ENCODE measurements at places on chromosomes 11 and 22. TPM values are rescaled to one million over a fixed set of nuclear protein-coding genes. Genes with fewer than 3 reads are reported as not detected.

GRCh38 chr11:128597209-128597608 lies 9.9 kb upstream of the ETS1 start:
- no peak for DNase-seq
- H3K4me1 ChIP-seq = peaks cover 31% of the 10 kb centered on the region
- no peaks in the 10 kb centered on the region for H3K36me3 ChIP-seq
- H3K27me3 ChIP-seq = peaks cover 4% of the 10 kb centered on the region
- H3K4me3 ChIP-seq = no peak overlapping the region

- H3K27ac ChIP-seq = no peak overlapping the region
- H3K4me1 ChIP-seq = peaks cover 12% of the 10 kb centered on the region
- no peak for DNase-seq
- H3K27me3 ChIP-seq = no peaks in the 10 kb centered on the region
- H3K4me3 ChIP-seq = no peak overlapping the region
These were observed 13.7 kb downstream of the PDHX start for GRCh38 chr11:34929794-34930763.

- H3K4me3 ChIP-seq = no peak overlapping the region
- no peak for DNase-seq
- H3K4me1 ChIP-seq = no peaks in the 10 kb centered on the region
These were observed 34.6 kb upstream of the BID start for GRCh38 chr22:17808693-17809403.

DNA sequence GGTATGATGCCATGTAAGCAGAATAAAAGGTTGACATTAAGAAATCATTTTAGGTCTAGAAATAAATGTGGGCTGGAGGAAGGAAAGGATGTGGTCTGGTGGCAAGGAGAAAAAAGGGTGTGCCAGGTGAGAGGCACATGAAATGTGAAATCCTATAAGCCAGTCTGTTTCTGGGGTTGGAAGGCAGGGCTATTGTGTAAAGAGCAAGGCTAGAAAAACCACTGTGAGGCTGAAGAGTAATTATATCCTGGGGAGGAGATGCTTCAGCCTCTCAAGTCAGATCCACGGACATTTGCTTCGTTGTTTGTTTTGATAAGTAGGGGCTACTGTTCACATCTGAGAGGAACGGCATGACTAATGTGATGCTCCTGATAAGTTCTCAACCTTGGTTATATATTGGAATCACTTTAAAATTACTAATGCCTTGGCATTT lies 77.5 kb upstream of the CTSC start:
- DNase-seq = peak; percentile 41
- no peaks in the 10 kb centered on the region for H3K27me3 ChIP-seq
- peak overlapping the region; percentile 49 for H3K4me3 ChIP-seq
- peak overlapping the region; percentile 71 for H3K27ac ChIP-seq
- H3K4me1 ChIP-seq = peaks cover 56% of the 10 kb centered on the region
- H3K36me3 ChIP-seq = peaks cover 3% of the 10 kb centered on the region

GRCh38 chr11:19441752-19442553 lies 201.2 kb upstream of the E2F8 start:
- H3K4me1 ChIP-seq = peaks cover 28% of the 10 kb centered on the region
- no peak overlapping the region for H3K4me3 ChIP-seq
- H3K27ac ChIP-seq = no peak overlapping the region
- no peaks in the 10 kb centered on the region for H3K36me3 ChIP-seq
- peak; percentile 19 for DNase-seq
- peaks cover 41% of the 10 kb centered on the region for H3K27me3 ChIP-seq

GRCh38 chr22:22720724-22721261 lies 76.4 kb downstream of the GGTLC2 start:
- DNase-seq = no peak
- peaks cover 44% of the 10 kb centered on the region for H3K4me1 ChIP-seq
- H3K36me3 ChIP-seq = no peaks in the 10 kb centered on the region
- peak overlapping the region; percentile 77 for H3K27ac ChIP-seq

GRCh38 chr11:122656631-122657101 lies 1.1 kb downstream of the UBASH3B start:
- peaks cover 7% of the 10 kb centered on the region for H3K36me3 ChIP-seq
- peaks cover 9% of the 10 kb centered on the region for H3K4me1 ChIP-seq
- no peak for DNase-seq

DNA sequence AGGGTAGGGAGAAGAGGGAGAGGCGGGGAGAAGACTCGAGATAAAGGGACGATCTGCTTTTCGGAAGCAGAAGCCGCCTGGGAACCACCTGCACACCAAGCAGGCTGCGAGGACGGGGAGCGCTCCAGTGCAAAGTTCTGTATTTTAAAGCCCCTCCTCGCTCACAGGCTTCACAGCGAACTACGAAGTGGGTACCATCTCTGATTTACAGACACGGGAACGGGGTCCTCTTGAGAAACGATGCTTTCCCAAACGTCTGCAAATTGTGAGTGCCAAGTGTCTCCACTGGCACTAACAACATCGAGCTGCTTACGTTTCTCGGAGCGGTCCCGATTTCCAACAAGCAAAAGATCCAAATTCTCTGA lies 700 bp upstream of the STX3 start:
- peaks cover 3% of the 10 kb centered on the region for H3K36me3 ChIP-seq
- H3K4me3 ChIP-seq = peak overlapping the region; percentile 92
- DNase-seq = no peak

GRCh38 chr22:47563406-47564157 lies 801.1 kb downstream of the TBC1D22A start:
- no peaks in the 10 kb centered on the region for H3K36me3 ChIP-seq
- no peaks in the 10 kb centered on the region for H3K4me1 ChIP-seq
- H3K4me3 ChIP-seq = no peak overlapping the region

DNA sequence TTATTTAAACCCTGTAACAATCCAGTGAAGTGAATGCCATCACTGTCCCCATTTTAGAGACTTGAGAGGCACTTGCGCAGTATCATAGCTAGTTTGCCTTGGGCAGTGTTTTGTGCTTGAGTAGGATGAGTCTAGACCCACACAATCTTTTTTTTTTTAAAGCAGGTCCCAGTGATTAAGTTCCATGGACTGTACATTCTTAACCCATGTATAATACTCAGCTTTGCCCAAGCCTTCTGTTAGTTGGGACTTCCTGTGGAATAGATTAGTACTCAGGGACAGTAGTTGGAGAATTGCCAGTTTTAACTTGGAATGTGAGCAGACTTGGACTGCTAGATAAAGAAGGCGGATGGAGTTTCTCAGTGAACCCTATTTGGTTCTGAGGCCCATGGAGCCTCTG lies 108.6 kb upstream of the RASSF10 start:
- no peak for DNase-seq
- no peak overlapping the region for H3K27ac ChIP-seq
- peaks cover 4% of the 10 kb centered on the region for H3K4me1 ChIP-seq
- no peak overlapping the region for H3K4me3 ChIP-seq

DNA sequence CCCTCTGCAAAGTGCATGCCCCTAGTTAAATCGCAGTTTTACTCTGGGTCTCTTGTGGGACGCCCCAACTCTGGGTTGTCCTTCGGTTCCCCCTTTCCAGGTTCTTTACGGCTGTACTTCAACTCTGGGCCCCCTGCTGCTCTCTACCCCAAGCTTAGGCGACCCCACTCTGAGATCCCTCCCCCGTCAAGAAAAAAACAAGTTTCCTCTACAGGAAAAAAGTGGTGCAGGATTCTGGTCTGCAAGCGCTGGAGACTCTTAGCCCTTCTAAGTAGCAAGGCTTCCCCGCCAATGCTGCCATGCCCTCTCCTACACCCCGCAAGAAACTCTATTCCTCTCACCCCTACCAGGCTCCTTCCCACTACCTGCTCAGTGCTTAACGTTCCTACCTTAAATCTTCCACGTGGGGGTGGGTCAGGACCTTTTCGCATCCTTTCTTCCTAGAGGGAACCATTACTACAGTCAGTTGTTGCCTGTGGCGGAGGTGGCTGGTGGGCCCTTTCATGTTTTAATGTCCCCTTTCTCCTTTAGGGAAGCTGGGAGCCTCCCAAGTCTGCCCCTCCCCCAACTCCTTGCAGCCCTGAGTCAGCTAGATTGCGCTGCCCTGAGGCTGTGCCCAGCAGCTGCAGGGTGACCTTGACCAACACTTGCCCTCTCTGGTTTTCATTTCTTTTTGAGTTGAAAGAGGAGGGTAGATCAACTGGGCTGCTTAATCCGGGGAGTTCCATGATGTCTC lies 1.4 kb downstream of the NEFH start:
- DNase-seq = no peak
- H3K4me1 ChIP-seq = peaks cover 10% of the 10 kb centered on the region
- H3K27me3 ChIP-seq = peaks cover 38% of the 10 kb centered on the region
- peak overlapping the region; percentile 35 for H3K27ac ChIP-seq

DNA sequence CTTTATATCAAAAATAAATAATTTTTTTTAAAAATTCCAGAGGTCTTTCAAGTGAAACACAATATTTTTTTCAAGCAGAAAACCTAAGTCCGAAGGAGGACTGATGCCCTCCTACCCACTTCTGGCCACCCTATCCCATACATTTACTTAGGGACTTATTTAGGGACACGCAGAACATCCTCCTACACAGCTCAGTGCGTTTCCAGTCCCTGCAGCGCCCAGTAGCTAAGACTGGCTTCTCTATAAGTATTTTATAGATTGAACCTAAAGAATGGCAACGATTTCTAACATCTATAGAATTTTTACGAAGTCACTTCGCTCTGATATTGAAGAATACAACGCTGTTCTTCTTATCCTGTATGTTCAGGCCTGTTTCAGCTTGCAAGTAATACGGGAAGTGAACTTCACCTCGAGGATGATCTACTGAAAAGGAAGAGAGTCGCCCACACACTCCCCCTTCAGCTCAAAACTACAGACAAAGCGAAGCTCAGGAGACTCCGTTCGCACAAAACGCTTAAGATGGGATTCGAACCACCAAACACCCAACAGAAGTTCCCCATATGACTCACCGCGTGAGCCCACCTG lies 328 bp downstream of the CHEK2 start:
- DNase-seq = no peak
- H3K27me3 ChIP-seq = no peaks in the 10 kb centered on the region
- peak overlapping the region; percentile 83 for H3K27ac ChIP-seq
- peaks cover 36% of the 10 kb centered on the region for H3K4me1 ChIP-seq
- H3K36me3 ChIP-seq = peaks cover 48% of the 10 kb centered on the region

GRCh38 chr11:5383576-5383975 lies at the start of gene OR51M1:
TSS of gene OR51M1 (plus strand) at chr11:5383812. CDS start at chr11:5389399, 5,587 bp downstream.
- H3K27me3 ChIP-seq = no peaks in the 10 kb centered on the region
- no peak for DNase-seq
- no peak within 1 kb of the TSS for H3K4me3 ChIP-seq
- no peaks in the 10 kb centered on the region for H3K36me3 ChIP-seq
- H3K27ac ChIP-seq = no peak within 1 kb of the TSS

DNA sequence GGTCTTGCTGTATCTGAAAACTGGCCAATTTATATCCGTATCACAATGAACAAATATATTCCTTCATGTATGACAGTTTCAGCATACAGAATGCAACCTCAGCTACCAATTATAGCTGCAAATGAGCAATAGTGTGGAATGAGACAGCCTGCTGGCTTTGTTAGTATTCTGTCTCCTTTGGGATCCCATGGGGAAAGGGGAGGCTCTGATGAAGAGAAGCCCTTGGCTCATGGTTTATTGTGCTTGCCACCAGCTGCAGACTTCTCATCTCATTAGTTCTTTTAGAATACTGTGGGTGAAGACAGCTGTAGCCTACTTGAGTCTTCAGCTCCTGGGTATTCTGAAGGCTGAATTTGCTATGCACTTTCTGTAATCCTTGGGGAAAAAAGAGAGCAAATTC lies 42.4 kb downstream of the PITPNB start:
- peaks cover 40% of the 10 kb centered on the region for H3K4me1 ChIP-seq
- no peaks in the 10 kb centered on the region for H3K27me3 ChIP-seq
- no peak overlapping the region for H3K4me3 ChIP-seq
- peaks cover 24% of the 10 kb centered on the region for H3K36me3 ChIP-seq

- H3K4me3 ChIP-seq = no peak overlapping the region
- DNase-seq = no peak
- H3K27me3 ChIP-seq = no peaks in the 10 kb centered on the region
- H3K27ac ChIP-seq = no peak overlapping the region
- H3K4me1 ChIP-seq = no peaks in the 10 kb centered on the region
These were observed 238.7 kb downstream of the FAM181B start for GRCh38 chr11:82494988-82495432.

DNA sequence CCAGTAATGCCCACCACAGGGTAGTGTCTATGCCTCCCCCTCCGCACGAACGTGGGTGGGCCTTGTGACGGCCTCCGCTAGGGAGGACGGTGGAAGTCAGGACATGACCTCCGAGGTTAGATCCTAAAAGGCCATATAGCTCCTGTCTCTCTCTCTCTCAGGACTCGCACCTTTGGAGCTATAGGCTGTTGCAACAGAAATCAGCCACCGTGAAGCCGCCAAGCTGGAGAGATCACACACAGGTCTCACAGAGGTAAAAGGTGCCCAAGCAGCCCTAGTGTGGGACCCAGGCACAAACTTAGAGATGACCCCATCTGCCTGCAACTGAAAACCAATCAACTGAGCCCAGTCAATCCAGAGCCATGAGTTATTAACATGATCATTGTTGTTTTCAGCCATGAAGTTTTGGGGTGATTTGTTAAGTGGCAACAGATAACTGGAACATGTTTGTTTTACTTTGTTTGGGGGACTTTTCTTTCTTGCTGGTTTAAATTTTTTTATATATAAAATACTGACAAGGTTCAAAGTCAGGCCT lies 7.4 kb upstream of the NAP1L4 start:
- peaks cover 42% of the 10 kb centered on the region for H3K36me3 ChIP-seq
- no peak for DNase-seq
- no peaks in the 10 kb centered on the region for H3K4me1 ChIP-seq
- H3K27ac ChIP-seq = no peak overlapping the region
- H3K4me3 ChIP-seq = no peak overlapping the region
- no peaks in the 10 kb centered on the region for H3K27me3 ChIP-seq

DNA sequence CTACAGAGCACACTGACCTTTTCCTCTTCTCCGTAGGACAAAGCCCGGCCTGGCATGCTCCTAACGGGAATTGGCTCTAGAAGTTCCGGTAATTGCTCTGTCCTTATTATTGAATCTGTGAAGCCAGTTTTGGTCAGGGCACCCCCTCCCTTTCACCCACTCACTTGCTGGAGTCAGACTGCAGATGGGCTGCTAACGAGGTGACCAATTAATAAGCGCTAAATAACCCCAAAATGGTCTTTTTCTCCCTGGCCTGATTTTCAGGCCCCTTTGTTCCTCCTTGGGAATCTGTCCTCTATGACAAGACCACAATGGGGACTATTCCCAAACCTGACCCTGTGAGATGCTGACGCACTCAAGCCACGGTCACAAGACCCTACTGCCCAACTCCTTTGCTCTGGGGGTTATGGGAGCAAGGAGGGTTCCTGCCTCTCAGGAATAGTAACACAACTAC lies 610.0 kb upstream of the CADM1 start:
- no peaks in the 10 kb centered on the region for H3K36me3 ChIP-seq
- no peak overlapping the region for H3K4me3 ChIP-seq

Gene BEST1
- not detected for total RNA-seq

Gene XRRA1
- total RNA-seq = 9.9 TPM

Gene OR51B2
- not detected for total RNA-seq

Gene DCPS
- total RNA-seq = 39.8 TPM

Gene F2
- total RNA-seq = 0.11 TPM

Gene CRYBA4
- not detected for total RNA-seq

Gene SIPA1
- total RNA-seq = 135 TPM

Gene ZFP91
- 59.3 TPM for total RNA-seq

All from activated T-helper 2 cell treated with anti-CD3 and anti-CD28 coated beads, Interferon-gamma antibody, Interleukin-2, Interleukin-4, amounts not matched to agents 10 μg/mL and 5 μg/mL and 100 μg/mL, durations not matched to agents 14 hours and 24 hours and 36 hours (primary cell).